CD4-positive, alpha-beta T cell treated with Interleukin-4 for 1 hour (primary cell): ENCODE measurements at places on chromosomes 5 and 9.

GRCh38 chr9:93594041-93594756, 17.8 kb downstream of the PHF2 start:
- no peak for DNase-seq

DNA sequence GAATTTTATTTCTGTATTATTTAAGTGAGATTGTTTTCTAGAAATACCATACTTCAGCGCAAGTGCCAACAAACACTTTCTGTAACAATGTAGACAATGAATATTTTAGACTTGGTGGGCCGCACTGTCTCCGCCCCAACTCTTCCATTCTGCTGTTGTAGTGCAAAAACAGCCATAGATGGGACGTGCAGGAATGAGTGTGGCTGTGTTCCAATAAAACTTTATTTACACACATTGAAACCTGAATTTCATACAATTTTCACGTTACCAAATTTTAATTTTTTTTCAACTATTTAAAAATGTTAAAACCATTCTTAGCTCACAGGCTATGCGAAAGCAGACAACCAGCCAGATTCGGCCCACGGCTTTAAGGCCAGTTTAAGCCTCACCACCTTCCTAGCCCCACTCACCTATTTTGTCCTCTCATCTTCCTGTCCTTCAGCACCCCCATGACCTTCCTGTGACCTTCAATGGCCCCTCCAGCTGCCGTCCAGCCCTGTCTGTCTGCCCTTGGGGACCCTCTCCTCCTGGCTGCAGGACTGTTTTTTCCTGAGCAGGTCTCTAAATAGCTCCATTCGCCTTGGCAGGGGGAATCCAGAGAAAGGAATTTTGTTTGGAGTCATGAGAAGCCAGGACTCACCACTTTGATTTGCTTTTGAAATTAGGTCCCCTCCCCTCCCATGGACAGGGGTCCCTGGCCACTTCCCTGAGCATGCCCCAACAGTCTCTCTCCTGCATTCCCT, 11.2 kb upstream of the ANXA6 start:
- no peak for DNase-seq

GRCh38 chr9:115804206-115804605, 349.4 kb upstream of the PAPPA start:
- DNase-seq: no peak

- DNase-seq: no peak
Measured at GRCh38 chr9:115058684-115059315, 59.2 kb downstream of the TNC start.

GRCh38 chr9:80175286-80176150, 603.8 kb downstream of the TLE4 start:
- peak; percentile 15 for DNase-seq

DNA sequence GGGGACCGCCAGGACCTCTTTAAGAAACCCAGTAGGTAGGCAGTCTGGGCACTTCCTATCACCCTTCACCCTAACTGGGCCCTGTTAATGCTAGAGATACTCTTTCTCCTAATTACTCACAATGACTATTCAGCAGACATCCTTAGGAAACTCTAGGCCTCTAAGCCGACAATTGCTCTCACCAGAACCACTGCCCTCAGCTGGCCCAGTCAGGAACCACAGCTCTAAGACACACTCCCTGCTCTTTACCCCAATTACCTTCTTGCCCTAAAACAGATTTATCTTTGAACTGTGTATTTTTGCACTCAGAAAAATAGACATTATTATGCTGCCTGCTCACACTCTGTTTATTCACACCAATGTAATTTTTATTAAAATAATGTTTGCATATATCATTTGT, 432.6 kb upstream of the SLC30A5 start:
- no peak for DNase-seq

GRCh38 chr9:136364942-136365774, 1.6 kb upstream of the DNLZ start:
- no peak for DNase-seq
